ENCODE measurements at places on chromosomes 5 and 9.

- no peak for DNase-seq
Measured at GRCh38 chr9:127502706-127503378, 51.5 kb downstream of the LRSAM1 start.

DNA sequence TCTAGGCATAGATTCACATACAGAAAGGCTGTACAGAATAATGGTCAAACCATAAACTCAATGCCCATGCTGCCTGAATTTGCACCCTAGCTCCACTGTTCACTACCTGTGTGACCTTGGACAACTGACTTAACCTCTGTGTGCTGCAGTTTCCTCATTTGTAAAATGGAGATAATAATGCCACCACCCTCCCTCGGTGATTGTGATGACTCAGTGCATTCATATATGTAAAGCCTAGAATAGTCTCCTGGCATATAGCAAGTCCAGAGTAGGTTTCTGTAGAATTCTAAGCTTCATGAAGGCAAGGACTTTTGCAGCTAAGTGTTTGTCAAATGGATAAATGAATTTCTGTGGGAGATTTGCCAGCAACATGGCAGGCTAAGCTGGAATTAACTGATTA lies 297.8 kb upstream of the NR4A3 start:
- DNase-seq, result no peak

DNA sequence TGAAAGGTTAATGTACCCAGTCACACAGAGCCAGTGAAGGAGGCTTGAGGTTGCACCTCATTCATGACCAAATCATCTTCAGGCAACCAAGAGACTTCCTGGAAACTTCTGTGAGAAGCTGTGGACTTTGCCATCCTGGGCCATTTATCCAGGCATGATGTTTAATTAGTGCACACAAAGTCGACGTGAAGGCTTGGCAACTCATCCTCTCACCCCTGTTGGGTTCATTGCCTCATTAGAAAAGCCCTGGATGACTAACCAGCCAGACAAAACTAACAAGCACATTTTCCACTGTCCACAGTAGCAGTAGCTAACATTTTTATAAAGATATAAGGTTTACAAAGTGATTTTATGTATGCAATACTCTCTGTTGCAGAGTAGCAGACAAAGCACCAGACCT lies 65.7 kb upstream of the ZNF462 start:
- no peak for DNase-seq

- no peak for DNase-seq
Measured at GRCh38 chr9:114299286-114300152, 23.4 kb upstream of the ORM1 start.

GRCh38 chr5:150653145-150653761 lies 7.8 kb upstream of the MYOZ3 start:
- no peak for DNase-seq

DNA sequence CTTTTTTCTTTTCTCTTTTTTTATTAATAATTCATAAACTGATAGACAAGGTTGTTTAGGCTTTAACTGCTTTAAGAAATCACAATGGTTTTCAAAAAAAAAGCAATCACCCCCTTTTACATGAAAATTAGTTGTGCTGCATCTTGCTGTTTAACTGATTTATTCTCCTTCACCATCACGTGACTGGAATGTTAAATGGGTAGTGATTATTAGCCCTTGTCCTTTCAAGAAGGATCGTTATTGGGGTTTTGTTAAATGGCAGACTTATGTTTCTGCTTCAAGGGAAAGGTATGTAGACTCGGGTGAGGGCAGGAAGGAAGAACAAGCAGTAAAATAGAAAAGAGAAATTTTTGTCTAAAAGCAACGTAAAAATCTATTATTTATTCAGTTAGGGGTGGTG lies 175.6 kb upstream of the TLE4 start:
- DNase-seq, result no peak

GRCh38 chr9:129610473-129611306 lies 10.2 kb downstream of the C9orf50 start:
- peak; percentile 72 for DNase-seq

DNA sequence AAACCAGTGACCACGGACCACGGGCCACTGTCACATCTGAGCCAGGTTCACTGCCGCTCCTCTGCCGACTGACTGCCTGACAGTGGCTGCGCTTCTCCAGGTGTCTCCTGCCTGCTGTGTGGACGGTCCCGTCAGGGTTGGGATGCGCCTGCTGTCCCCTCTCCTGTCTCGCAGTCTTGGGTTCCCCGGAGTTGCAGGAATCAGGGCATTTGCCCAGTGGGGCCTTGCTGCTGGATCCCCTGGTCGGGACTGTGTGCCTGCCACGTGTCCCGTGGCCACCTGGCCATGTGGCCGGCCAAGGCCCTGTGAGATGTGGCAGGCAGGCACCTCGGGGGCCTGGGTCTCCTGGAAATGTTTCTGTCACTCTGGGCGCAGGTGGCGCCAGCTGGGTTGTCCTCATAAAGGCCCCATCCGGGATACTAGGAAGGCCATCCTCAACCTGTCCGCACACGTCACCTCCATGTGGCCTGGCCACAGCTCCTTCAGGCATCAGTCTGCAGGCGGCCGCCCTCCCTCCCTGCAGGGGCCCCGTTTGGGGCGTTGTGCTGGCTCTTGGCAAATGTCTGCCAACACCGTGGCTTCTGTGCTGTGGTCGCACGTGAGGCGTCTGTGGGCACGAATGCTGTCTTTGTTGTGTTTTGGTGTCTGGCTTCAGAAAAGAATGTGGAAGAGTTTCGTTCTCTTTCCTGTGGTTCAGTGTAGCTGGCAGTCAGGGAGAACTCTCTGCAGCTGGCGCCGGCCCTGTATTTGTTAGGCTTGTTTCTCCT lies 6.4 kb upstream of the TOR4A start:
- DNase-seq, result no peak

GRCh38 chr9:111798786-111799185 lies 4.0 kb upstream of the SHOC1 start:
- DNase-seq, result no peak

GRCh38 chr5:24854850-24855249 lies 210.1 kb upstream of the CDH10 start:
- DNase-seq, result no peak

DNA sequence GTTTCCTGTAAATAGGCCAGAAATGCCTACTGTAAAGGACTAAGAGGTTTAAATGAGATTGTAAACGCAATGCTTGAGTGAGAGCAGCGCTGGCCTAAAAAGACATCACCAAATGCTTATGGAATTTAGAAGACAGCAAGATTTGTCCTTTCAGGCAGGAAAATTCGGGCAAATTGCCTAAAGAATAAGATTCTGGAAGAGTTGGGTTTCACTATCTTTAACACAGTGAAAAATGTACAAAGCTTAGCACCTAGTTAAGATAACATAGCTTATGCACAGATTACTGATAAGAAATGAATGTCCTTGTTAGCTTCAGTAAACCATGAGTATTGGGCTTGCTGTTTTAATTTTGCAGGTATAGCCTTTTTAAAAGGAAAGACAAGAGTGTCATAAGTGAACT lies 4.7 kb downstream of the FKBP15 start:
- DNase-seq, result no peak

GRCh38 chr5:82886911-82887310 lies 190.3 kb downstream of the TMEM167A start:
- DNase-seq, result no peak

GRCh38 chr5:169426784-169427183 lies 125.8 kb upstream of the SLIT3 start:
- DNase-seq, result no peak

DNA sequence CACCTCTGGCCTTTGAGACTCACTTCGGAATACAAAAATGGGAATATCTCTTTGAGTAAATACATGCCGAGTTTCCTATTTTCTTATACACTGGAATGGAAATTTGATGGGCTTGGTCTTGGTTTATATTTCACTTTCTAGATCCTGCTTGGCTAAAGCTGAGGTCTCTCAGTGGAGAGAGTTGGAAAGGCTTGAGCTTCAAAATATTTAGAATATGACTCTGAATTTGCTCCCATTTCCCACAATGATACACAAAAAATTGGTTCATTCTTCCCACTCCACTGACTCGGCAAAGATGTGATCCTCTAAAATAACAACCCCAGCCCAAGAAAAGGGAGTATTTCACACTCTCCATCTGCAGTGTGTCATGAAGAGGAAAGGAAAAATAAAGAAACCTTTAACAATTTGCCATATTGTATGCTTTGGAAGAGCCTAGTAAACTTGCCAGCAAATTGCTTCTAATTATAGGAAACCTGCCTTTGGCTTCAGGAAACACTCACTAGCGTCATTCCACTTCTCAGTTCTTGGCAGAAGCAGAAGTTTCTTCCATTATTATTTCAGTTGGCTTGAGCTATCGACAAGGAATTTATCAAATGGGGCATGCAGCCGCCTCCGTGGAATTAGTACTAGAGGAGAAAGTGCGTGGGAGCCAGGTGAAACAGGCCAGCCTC lies 302.9 kb downstream of the NSG2 start:
- DNase-seq, result no peak

DNA sequence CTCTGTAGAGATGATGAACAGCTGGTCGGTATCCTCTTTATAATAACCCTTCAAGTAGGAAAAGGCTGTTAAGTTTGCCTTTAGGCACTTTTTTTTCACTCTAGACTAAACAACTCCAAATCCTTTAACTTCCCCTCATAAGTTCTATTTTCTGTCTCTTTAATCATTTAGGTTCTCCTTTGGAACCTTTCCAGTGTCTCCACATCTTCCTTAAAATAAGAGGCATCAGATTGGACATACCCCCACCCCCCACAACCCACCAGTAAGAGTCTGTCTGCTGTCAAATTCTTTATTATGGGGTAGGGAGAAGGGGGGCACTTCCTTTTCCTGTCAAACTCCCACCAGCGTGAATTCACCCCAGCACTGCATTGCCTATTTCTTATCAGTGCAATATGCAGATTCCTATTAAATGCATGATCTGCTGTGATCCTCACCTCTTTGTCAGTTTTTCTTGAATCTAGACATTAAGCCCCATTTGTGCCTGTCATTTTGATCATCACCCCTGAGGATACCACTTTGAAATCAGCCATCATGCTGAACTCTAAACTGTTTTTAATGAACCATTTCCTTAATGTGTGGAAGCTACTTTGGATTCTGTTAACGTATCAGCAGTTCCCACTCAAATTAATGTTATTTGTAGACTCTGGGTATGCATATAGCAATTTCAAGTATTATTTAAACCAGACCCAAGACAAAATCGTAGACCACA lies 212.2 kb downstream of the PDZD2 start:
- no peak for DNase-seq

GRCh38 chr9:116435706-116436105 lies 251.4 kb upstream of the TRIM32 start:
- no peak for DNase-seq

- no peak for DNase-seq
Measured at GRCh38 chr5:170427672-170428236, 38.6 kb upstream of the KCNMB1 start.

DNA sequence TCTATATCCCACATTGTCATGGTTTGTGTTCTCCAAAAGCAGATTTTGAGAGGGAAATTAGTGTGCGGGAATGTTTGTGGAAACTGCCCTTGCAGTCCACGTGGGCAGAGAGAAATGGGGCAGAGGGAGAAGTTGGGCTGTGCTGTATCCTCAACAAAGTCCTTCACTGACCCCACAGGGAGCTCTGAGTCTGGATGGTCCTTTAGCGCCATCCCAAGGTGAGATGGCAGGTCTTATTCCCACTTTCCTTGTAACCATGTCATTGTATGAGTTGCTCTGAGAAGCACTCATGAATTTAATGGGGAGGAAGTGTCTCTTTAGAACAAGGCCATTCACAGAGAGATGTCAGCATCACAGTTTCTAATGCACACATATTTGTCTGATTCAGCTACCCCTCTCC lies 127.1 kb downstream of the ANKRD18B start:
- DNase-seq, result no peak

GRCh38 chr5:175701797-175702196 lies 43.9 kb downstream of the HRH2 start:
- DNase-seq, result no peak

- DNase-seq, result no peak
Measured at GRCh38 chr9:13269589-13270452, 9.7 kb downstream of the MPDZ start.

DNA sequence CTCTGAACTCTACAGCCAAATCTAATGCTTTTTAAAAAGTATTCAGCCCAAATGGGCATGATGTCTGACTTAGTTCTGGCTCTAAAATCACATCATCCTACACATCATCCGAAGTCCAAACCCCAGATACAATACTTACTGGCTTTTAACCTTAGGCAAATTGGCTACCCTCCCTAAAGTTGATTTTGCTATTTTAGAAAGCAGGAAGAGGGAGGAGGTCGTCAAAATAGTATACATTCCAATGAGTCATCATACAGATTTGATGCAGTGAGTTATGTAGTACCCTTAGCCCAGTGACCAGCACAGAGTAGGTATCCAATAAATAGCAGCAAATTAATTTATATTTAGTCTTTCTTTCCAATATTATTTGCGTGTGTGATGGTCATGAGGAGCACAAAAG lies 582.0 kb upstream of the TUSC1 start:
- no peak for DNase-seq

DNA sequence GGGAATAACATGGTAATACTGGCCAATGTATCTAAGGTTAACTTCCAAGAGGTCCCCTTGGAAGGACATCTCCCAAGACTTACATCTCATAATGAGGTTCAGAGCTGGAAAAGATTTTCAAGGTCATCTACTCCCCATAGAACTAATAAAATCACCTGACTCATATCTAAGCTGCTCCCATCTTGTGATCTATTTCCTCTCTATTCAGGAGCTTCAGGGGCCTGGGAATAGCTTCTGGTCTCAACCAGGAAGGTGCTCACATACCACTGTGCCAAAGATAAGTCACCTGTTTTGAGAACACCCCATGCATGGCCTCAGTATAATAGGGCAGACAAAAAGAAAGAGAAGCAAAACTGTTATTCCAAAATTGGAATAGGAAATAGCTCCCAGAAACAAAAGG lies 74.2 kb downstream of the OXCT1 start:
- DNase-seq, result no peak

GRCh38 chr5:8813180-8813579 lies 732.7 kb downstream of the SEMA5A start:
- no peak for DNase-seq

GRCh38 chr5:10160241-10160640 lies 89.4 kb downstream of the ATPSCKMT start:
- no peak for DNase-seq

GRCh38 chr9:135489188-135489906 lies 9.8 kb downstream of the PPP1R26 start:
- no peak for DNase-seq

DNA sequence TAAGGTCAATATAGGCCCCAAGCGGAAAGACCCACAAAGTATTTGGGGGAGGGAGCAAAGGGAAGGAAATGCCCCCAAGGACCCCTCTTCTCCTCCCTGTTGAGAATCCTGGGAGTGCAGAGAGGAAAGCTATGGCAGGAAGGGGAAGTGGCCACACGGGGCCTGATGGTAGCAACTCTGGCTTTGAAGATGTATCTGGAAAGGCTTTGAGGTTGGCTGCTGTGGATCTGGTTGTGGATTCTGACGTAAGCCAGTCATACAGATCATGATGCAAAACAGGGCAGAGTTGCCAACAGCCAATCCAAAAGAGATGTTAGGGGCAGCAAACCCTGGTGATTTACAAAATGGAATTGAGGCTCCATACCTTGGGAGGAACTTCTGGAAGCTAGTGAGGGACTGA lies 108.8 kb downstream of the PRKACG start:
- DNase-seq, result no peak

DNA sequence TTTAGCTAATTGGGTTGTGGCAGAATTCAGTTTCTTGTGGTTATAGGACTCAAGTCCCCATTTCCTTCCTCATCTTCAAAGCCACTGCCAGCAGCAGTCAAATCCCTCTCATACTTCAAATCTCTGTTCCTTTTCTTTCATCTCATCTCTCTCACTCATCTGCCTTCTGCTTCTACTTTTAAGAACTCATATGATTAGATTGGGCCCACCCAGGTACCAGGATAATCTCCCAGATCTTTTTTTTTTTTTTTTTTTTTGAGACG lies 8.0 kb upstream of the REEP5 start:
- DNase-seq, result peak; percentile 55
